Fibroblast of skin of back (primary cell): ENCODE measurements at places on chromosomes 7 and 10.
A peak's percentile ranks its signal among the peaks of the same experiment; 100 is the strongest.

DNA sequence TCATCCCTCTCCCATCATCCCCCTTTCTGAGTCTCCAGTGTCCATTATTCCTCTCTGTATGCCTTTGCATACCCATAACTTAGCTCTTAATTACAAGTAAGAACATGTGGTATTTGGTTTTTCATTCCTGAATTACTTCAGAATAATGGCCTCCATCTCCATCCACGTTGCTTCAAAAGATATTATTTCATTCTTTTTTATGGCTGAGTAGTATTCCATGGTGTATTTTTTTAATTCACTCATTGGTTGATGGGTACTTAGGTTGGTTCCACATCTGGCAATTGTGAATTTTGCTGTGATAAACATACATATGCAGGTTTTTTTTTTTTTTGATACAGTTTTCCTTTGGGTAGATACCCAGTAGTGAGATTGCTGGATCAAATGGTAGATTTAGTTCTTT lies 40.4 kb downstream of the CCSER2 start:
- no peak for DNase-seq

GRCh38 chr10:110852255-110852896 lies 19.4 kb upstream of the PDCD4 start:
- DNase-seq = no peak

- no peak for DNase-seq
These were observed 38.9 kb downstream of the TSPAN14 start for GRCh38 chr10:80492848-80493521.

- no peak for DNase-seq
These were observed 20.0 kb upstream of the JAZF1 start for GRCh38 chr7:28200598-28200997.

DNA sequence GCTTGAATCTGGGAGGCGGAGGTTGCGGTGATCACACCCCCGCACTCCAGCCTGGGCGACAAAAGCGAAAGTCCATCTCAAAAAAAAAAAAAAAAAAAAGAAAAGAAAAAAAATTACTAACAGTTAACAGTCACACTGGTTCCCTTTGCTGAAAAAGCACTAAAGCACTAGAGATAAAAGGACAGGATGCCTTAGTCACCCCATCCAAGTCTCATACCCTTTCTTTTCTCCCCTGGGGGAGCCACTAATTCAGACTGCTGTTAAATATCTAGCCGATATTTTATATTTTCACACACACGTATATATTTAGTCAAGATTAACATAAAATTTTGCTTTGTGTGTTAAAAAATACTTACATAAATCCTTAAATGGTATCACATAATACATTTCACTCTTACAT lies 25.2 kb downstream of the BAIAP2L1 start:
- no peak for DNase-seq

DNA sequence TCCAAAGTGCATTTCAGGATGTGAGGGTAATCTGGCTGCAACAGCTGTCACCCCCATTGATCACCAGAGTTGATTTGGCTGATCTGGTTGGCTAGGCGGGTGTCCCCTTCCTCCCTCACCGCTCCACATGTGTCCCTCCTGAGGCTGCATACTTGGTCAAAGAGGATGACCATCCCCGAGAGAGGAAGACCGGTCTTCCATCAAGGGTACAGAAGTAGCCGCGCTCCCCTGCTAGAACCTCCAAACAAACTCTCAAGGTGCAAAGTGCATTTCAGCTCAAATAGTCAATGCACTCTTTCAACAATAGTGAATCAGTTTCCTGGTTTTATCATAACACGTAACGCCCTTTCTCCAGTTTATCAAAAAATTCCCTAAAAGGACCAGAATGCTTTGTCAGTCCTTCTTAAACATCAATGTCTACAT lies 44.6 kb downstream of the CARD11 start:
- no peak for DNase-seq

DNA sequence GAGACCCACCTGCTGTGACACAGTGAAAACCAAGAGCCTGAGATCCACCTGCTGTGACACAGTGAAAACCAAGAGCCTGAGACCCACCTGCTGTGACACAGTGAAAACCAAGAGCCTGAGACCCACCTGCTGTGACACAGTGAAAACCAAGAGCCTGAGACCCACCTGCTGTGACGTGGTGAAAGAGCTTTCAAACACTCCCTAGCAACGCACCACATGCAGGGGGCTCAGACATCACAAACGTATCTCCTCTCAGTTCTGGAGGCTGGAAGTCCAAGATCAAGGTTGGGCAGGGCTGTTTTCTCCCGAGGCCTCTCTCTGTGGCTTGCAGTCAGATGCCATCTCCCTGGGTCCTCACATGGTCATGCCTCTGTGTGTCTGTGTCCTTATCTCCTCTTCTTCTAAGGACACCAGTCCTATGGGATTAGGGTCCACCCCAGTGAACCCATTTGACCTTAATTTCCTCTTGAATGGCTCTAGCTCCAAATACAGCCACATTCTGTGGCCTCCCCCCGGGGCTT lies 43.8 kb downstream of the INSIG1 start:
- no peak for DNase-seq

DNA sequence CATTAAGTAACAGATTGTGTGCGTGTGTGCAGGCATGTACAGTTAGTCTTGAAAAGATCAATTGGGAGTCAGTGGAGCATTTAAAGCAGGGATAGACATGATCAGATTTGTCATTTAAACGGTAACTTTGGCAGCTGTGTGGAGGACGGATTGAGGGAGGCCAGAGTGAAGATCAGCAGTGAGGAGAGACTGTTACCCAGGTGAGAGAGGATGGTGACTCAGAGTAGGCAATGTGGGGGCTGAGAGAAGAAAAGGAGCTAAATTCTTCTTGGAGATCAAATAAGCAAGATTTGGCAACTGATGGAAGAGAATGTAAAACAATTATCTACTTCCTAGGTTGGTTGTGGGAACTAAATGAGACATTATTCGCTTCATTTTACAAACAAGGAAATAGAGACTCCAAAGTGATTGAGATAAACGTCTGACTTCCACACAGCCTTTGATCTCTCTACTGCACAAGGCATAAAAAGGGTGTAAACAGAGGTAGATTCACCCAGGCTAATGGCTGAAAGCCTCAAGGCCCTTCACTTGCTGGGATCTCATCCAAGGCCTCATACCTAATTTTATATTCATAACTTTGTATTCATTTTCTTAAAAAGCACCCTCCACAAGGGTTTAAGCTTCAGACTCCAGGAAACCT lies 665.1 kb upstream of the GALNT17 start:
- no peak for DNase-seq

- no peak for DNase-seq
These were observed 72.2 kb downstream of the EZH2 start for GRCh38 chr7:148811892-148812291.

GRCh38 chr10:101579516-101579870 lies 8.6 kb downstream of the POLL start:
- no peak for DNase-seq

- DNase-seq = peak; percentile 76
These were observed 134.2 kb upstream of the AKR1E2 start for GRCh38 chr10:4691776-4692175.

DNA sequence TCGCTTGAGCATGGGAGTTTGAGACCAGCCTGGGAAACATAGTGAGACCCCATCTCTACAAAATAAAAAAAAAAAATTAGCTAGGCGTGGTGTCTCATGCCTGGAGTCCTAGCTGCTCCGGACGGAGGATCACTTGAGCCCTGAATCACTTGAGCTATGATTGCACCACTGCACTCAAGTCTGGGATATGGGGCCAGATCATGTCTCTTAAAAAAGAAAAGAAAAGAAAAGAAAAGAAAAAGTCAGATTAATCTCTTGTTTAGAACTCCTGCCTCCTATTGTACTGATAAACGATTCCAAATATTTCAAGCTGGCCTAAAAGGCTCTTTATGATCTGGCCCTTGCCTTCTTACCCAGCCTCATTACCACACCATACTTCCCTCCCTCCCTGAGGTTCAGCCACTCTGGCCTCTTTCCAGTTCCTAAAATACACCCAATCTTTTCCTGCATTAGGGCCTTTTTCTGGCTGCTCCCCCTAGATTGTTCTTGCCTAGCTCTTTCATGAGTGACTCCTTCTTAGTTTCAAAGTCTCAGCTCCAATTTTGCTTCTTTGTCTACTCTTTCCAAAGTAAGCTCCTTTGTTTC lies 41.7 kb downstream of the VCL start:
- peak; percentile 21 for DNase-seq

DNA sequence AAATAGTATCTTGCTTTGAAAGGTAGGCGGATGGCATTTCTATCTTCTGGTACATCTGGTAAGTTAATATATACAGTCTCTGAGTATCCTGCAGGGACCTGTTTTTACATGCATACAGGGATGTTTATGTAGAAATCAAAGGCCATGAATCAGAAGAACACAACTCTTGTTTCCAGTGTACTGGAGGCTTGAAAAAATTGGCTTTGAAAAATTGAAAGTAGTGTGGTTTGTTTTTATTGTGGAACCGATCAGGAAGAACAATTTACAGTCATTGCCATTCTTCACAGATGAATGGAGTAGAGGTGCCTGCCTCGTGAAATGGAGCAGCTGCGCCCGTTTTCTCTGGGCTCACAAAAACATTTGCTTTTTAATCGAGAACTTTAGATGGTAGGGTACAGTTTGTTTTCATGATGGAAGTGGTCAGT lies 54.0 kb upstream of the RPA3 start:
- DNase-seq = no peak

DNA sequence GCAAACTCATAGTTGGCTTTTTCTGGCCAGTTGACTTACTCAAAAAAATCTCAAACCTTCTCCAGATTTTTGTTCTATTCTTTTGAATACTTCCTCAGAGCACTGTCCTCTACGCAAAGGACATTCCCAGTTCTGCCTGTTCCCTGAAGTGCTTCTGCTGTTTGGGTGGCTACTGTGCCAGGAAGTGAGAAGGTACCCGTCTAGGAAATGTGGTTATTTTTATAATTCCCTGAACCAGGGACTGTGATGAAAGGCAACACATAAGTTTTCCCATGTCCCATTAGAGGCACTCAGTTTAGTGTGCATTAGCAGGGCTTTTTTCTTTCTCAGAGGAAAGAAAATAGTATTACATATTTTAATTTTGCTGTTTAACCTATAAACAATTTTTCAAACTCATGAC lies 370.3 kb downstream of the PHTF2 start:
- DNase-seq = no peak

GRCh38 chr7:150307129-150307528 lies 16.0 kb upstream of the LRRC61 start:
- DNase-seq = no peak

- DNase-seq = no peak
These were observed 55.9 kb downstream of the VOPP1 start for GRCh38 chr7:55516409-55516808.

DNA sequence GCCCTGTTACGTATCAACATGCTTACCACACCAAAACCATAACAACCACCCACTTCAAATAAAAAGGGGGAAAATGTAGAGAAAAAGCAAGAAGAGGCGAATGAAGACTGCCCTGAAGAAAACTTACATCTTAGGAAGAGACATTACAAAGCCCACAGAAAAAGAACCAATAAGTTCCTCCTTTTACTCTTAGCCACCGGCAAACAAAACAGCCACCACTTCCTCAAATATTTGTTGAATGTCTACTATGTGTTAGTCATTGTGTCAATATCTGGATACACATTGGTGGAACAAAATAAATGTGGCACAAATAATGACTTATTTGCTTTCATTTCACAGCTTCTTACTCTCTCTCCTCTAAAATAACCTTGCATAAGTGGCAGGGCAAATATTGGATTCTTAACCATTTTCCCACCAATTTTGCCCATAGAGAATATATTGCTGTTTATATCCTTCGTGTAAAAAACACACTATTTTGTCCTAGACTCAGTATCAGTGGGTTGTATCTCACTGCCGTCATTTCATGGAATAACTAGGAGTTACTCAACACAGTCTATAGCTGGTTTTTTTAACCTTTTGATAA lies 106.8 kb downstream of the ANK3 start:
- DNase-seq = peak; percentile 95

GRCh38 chr10:35501923-35502322 lies 103.2 kb upstream of the GJD4 start:
- DNase-seq = no peak

DNA sequence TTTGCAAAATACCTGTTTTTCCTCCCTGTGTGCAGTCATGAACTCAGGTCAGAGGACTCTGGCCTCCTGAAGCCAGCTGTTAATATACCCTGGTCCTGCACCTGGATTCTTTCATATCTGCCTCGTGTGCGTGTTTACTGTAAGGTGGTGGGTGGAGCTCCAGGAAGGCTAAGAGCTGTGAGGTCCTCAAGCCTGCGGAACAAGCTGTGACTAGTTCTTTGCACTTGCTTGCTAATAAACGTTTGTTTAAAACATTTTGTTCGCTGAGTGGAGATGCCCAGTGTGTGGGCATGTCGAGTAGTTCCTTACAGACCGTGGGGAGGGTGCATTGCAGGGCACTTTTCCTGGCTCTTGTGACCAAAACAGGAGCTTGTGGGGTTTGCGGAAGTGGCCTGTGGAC lies 139.0 kb downstream of the DOCK1 start:
- no peak for DNase-seq

- no peak for DNase-seq
These were observed 36.2 kb downstream of the MPP7 start for GRCh38 chr10:28266449-28267224.

DNA sequence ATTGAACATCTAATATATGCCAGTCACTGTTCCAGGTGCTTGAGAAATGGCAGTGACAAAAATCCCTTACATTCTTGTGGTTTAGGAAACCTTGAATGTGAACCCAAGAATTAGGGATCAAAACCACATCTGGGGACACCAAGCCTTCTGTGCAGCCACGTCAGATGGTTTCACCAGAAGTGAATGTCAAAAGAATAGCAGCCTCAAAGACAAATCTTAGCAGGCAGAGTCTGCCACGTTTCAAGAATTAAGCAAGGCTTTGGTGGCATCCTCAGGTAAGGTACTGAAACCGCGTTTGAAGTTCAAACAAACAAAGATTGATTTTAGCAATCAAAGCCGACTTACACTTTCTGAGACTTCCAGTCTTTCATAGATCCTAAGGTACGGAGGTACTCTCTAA lies 225.5 kb upstream of the GNAI1 start:
- DNase-seq = no peak

DNA sequence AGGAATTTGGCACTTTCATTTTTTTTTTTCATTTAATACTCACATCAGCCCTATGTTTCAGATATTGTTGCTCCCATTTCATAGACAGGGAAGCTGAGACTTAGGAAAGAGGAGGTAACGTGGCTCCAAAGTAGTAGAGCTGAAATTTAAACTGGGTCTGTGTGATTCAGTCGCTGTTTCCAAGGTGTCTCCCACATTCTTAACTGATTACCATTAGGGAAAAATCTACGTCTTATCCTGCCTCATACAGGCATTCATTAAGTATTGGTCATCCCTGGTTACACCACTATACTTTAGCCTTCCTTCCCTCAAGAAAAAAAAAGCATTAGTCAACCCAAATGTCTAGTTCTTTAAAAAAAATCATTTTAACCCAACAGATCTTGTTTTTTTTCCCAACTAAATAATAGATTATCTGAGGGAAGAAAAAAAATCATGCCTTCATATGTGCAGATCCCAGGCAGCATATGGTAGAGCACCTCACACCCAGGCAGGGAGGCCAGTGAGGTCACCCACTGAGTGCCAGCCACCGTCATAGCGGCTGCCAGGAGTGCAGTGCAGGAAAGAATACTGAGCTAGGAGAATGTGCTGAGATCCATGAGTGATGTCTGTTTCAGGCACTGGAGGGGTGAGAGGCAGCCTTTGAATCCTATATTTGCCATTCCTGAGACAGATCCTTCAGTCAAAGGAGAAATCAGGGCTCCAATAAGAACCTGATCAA lies 59.0 kb upstream of the SORCS3 start:
- DNase-seq = peak; percentile 45

- no peak for DNase-seq
These were observed 313.1 kb downstream of the PLXNA4 start for GRCh38 chr7:132263151-132263550.

- no peak for DNase-seq
These were observed 4.3 kb downstream of the EBF3 start for GRCh38 chr10:129959544-129960480.
